T-helper 2 cell (primary cell): ENCODE measurements at places on chromosomes 1 and 21.

- peak; percentile 74 for DNase-seq
These were observed 9.6 kb upstream of the TNFRSF25 start for GRCh38 chr1:6475381-6476133.

GRCh38 chr1:221419513-221420095 is 322.3 kb downstream of the DUSP10 start:
- DNase-seq, result no peak

DNA sequence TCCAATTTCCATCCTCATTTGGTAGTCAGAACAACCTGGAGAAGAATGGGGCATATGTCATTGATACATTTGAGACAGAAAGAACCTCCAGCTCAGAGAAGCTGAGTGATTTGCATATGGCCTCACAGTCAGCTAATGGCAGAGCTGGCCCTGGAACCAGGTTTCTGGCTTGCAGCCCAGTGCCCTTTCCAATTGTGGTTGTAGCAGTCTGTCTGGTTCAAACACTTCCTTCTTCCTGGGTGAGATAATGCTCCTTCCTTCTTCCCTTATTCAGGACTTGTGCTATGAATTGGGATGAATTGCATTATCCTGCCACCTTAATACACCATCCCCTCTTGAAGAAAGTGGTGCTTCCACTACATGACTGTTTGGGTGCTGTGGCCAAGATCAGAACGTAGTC is 24.2 kb downstream of the SLC5A9 start:
- DNase-seq, result no peak

GRCh38 chr21:18000981-18001686 is 182.0 kb upstream of the C21orf91 start:
- DNase-seq, result no peak

DNA sequence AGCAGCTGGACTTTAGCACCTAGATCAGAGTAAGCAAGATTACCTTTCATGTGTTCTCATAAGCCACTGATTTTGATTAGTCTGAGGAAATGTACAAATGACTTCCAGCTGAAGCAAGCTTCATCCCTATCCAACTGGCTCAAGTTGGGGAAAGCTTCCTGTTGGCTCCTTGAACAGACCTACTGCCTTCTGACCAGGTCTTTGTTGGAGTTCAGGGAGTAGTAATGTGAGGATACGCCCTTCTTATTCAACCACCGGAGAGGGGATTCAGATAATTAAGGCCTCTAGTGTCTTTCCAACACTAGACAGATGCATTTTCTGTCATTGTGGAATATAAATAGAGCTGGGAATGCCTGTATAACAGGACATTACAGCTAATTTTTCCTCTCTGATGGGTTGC is 268.9 kb downstream of the TGFB2 start:
- no peak for DNase-seq

- no peak for DNase-seq
These were observed 257.1 kb upstream of the GREM2 start for GRCh38 chr1:240869071-240869470.

GRCh38 chr1:17755120-17755519 is at the start of gene ACTL8:
Gene ACTL8 (plus strand): TSS chr1:17755333. CDS start chr1:17823009, 67,676 bp downstream.
- no peak for DNase-seq

DNA sequence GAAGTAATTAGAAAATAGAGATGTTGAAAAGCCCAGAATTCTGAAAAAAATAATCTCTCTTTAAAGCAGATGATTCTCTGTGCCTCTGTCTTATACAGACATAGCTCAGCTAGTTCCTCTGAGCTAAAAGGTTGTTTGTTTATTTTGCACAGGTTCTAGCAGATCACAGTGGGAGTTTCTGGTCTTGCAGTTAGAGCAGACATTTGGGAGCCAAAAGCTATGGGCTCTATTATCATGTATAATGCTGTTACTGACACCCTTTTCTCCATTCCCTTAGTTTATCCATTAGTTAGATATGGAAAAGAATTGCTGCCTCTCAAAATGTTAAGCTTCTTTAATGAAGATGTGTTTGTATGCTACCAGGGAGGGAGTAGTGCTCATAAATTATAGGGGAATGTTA is 20.5 kb upstream of the CD55 start:
- DNase-seq, result no peak
